ENCODE measurements at places on chromosomes 11 and 22.

- DNase-seq = no peak
These were observed 7.0 kb downstream of the OR4X1 start for GRCh38 chr11:48270621-48271020.

DNA sequence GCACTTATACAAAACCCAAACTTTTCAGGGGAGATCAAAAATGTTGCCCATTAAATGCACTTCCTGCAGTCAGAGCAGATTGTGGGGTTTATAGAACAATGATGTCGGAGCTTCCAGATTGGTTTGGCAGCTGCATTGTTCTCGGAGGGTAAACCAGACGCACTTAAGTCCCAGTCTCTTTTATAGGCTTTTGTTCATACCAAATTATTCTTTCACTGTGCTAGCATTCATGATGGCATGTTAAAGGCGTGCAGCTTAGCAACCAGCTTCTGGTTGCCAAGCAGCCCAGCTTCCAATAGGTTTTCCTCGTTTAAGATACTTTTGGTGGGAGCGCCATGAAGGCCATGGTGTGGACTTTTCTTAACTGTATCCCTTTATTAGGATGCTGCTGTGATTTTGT, 40.9 kb downstream of the ZC3H12C start:
- no peak for DNase-seq

DNA sequence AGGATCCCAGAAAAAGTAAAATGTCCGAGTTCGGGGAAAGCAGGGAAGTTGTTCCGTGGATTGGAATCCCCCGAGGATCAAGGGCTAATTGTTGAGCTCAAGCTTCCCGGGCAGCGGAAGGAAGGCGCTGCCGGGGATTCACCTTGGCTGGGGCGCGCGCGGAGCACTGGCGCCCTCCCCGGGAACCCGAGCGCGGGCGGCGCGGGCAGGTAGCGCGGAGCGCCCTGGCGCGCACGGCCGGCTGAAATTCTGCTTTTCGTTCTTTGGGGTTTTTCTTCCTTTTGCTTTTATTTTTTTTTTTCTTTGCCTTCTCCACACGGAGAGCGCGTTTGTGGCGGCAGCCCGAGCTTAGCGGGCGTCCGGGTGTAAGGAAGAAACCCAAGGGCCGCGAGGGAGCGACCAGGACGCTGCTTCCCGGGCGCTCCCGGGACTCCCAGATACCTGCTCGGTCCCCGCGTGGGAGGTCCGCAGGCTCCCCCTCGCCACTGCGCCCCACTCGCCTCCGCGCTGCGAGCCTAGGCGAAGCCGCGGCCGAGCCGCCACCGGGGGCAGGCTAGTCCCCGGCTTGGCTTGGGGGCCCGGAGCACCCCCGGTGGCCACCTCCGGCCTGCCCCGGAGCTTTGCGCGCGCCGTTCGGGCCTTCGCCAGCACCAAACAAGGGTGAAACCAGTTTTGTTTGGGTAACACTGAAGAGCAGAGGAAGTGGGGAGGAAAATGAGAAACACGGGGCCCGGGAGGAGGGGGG, 4.8 kb upstream of the IGF2 start:
- DNase-seq = no peak

DNA sequence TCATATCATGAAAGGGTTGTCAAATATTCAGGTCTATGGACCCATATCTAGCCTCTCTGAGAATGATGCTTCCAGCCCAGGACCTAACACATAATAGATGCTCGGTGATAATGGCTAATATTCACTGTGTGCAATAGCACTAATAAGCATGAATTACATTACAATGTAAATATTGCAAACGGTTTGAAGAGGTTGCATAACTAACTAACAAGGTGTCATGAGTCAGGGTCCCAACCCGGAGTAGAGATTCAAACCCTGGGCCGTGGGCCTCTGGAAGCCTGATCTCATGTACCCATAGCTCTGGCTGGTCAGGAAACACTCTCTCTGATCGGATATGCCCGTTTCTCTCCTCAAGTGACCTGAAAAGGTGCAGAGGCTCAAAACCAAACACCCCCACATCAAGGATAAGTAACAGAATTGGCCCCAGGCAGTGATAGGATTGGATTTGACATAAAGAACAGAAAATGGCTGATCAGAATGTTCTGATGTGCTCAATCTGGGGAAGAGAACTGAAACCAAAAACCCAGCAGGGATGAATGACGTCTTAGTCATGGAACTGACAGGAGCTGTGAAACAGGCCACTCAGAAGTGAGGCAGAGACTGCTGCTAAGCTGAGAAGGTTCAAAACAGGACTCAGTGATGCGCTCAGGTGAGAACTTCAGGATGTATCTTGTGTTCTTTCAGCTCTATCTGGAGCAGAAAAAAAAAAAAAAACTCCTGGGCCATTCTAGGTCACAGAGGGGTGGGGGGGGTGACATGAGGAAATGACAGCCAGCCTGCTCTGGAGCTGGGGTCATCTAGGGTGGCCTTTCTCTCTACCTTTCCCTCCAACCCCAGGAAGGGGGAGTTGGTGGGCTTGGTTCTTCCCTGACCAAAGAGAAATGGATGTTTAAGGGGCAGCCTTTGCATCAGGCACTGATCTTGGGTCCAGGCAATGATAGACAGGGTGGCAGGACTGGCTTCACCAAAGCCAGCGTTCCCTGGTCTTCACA, 6.6 kb upstream of the KCTD17 start:
- no peak for DNase-seq

- DNase-seq = no peak
These were observed 19.1 kb downstream of the POU2AF2 start for GRCh38 chr11:111264646-111265045.

GRCh38 chr11:1194231-1194976, 28.5 kb upstream of the MUC5B start:
- no peak for DNase-seq

DNA sequence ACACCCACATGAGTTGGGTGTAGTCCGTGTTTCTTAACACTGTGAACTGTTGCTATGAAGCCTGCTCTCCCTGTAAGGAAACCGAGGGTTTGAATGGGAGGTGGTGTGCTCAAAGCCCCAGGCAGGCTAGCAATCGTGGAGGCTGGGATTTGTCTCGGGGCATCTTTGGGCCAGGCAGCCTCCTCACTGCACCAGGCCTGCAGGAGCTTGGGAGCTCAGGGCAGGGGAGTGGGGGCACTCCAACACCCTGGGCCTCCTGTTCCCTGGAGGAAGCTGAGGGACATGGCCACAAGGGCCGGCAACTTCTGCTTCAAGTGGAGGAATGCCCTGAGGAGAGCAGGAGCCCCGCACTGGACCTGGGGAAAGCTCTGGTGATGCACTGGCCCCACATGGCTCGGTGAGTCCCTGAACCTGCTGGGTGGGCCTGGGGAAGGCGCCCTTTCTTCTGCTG, 164.7 kb upstream of the B3GAT1 start:
- no peak for DNase-seq

DNA sequence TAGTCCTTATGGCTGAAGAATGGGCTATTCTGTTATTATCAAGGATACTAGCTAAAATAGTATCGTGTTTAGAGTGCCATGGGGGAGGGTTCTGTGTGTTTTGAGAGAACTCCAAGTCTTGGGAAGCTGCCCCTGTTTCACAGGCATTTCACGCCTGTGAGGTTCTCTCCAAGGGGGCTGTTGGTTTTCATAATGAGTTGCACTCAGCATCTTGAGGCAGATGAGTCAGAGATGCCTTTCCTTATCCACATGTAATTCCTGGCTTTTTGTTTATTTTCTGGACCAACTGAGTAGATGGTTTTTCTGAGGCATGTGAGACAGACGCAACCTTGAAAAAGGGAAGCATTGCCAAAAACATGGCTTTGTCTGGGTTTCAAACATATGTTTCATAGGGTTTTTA, 203.7 kb downstream of the ARHGAP42 start:
- no peak for DNase-seq

- no peak for DNase-seq
These were observed 66.9 kb downstream of the OTOG start for GRCh38 chr11:17613983-17614382.

Data from activated T-helper 1 cell treated with anti-CD3 and anti-CD28 coated beads, Interleukin-12 subunit alpha, Interleukin-12 subunit beta, Interleukin-2, Interleukin-4 antibody, amounts not matched to agents 30 ng/mL and 10 ng/mL and 1 ng/mL, durations not matched to agents 14 hours and 24 hours and 36 hours (primary cell).